ENCODE measurements at places on chromosomes 3 and 15.

DNA sequence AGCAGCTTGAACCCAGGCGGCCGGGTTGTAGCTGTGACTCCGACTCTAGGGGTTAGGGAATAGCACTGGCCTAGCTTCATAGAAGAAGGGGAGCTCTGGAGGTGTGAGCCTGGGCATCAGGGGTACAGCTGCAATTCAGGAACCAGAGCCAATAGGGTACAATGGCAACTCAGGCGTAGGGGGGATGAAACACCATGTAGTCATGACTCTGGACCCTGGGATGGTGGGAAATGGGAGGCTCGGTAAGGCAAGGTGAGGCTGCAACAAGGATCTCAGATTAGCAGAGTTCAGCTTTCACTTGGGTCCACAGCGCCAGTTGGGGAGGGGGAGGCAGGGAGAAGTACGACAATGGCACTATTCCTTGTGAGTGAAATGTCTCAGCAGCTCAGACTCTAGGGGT lies 210.2 kb upstream of the LYSMD4 start:
- no peak for DNase-seq

DNA sequence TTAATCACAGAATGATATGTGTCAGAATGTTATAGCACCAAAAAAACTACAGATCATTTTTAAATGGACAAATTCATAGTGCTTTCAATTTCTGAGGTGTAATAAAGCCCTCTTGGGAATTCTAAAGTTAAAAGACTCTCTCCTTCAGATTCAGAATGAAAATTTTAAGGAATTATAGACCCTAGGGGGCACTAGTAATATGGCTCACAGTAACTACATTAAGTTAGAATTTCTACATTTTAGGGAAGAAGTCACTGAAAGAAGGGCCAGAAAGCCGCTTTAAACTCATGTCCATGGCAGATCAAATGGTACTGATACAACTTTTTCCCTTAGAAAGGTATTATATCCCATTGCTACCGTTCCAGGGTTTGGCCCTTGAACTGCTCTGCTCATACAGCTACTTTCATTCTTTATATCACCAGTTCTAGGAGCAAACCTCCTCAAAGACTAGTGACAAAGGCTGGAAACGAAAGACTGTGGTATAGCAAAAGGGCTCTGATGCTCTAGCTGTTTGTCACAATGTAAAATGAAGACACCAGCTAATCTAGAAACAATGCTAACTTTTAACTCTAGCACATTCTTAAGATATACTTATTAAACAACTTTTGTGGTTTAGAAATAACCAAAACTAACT lies 18.1 kb downstream of the DAZL start:
- no peak for DNase-seq

- no peak for DNase-seq
Observed at GRCh38 chr3:60573494-60573893, 677.8 kb downstream of the FHIT start.

DNA sequence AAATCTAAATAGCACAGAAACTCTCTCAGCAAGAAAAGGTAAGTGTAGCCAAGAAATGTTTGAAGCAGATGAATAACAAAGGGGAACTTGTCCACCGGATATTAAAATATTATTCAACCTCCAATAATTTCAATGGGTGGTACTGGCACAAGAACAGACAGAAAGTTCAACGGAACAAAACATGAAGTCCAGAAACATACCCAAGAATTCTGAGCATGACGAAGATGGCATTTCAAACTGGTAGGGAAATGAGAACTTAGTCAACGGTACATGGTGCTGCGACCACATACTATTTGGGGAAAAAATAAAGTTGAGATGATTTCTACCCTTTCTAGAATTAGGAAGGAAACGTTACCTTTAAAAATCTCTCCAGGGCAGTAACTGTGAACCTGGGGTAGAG lies 5.5 kb downstream of the CHSY1 start:
- DNase-seq, result no peak

DNA sequence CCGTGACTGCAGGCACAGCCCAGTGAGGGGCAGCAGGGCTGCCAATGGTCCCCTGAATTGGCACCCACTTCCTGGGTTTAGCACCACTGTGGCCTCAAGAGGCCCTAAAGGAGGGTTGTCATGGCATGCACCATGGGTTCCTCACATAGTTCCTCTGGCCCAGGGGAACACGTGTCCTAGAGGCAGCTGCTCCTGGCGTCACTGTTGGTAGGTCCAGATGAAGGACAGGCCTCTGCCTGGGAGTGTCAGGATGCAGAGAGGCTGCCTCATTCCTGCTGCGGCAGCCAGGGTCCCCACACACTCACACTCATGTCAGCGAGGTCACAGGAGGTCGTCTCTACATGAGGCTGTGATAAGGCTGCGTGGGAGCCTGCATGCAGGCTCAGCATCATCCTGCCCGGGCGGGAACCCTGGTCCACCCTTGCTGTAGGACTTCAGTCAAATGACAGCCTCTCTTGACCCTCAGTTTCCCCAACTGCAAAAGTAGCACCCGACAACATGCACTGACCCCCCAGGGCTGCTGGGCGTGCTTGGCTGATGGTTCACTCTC lies 26.1 kb upstream of the SFMBT1 start:
- no peak for DNase-seq

- no peak for DNase-seq
Observed at GRCh38 chr3:445960-446359, 249.4 kb downstream of the CHL1 start.

DNA sequence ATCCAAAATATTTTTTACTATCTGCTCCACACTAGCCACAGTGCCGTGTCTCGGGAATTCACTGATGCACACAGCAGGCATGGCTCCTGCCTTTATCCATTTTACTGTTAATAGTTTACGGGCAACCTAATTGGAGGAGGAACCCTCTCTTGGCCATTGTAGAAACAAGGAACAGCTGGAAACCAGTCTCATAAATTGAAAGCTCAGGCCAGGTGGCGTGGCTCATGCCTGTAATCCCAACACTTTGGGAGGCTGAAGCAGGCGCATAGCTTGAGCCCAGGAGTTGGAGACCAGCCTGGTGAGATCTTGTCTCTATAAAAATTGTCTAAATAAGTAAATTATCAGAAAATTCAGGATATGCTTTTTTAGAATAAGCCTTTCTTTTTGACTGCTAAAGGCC lies 39.0 kb downstream of the IL5RA start:
- no peak for DNase-seq

DNA sequence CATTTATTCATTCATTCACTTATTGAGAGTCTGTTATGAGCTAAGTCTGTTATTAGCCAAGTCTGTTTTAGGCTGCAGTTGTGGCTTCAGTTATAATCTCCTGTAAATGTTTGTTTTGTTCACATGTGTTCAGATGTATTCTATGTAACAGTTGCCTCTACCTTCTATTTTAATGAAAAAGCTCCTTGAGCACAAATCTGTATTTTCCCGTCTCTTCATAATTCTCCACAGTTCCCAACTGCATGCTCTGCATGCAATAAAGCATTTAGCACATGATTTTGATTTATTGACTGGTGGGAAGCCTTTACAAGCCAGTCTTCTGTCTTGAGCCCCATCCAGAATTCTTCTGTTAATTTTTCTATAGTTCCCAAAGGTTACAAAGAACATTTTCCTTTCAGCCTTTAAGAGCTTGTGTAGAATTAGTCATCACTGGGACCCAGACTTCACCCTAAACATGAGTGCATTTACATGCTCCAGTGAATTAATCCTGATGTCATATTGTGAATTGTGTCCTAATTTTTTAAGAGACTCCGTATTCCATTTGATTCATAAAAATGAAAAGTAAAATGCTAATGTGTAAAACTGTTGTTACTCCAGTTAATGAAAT lies 122.3 kb upstream of the NR2E3 start:
- DNase-seq, result no peak

- peak; percentile 33 for DNase-seq
Observed at GRCh38 chr3:64685800-64686445, 1.9 kb downstream of the ADAMTS9 start.

DNA sequence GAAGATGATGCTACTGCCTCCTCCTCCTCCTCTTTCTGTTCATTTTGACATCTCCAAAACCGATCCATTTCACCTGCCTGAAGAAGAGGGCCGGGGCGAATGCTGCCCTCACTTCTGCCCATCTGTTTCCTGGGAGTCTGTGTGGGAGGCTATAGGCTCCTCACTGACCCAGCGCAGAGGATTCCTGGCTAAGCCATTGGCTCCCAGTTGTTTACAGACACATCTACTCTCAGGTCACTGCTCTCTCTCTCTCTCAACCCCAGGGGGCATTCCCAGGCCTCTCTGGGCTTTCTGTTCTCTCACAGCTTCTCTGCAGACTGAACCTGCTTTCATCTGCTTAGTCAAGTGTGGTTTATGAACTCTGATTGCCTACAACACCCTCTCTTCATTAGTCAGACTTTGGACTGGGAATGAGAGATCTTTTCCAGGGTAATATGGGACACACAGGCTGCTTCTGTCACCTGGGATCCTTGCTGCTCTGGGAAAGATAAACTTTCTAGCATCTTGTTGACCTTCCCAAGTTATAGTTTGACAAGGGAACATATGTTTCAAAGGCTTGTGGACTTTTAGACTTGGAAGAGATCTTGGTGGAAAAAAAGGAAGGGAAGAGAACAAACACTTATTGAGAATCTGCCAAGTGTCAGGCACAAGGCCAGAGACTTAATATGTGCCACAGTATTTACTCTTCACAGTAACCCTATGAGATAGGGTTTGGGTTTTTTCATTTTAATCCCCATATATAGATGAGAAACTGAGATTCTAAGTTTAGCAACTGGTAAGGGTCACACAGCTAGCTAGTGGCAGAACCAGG lies 30.2 kb upstream of the USP3 start:
- no peak for DNase-seq

DNA sequence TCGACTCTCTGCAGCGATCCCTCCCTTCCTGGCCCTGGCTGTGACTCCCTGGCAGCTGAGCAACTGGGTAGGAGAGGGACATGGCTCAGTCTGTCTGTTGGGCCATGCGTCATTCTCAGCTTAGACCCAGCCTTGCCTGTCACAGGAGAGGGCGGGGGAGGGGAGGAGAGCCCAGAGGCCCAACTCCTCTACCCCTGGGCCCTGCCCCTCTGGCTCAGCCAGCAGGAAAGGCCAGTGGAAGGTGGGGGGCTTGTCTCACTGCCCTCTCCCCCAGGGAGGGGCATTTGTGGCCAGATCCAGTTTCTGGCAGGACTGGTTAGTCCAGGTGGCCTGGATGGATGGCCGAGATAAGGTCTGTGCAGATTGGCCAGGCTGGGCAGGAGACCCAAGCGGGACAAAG lies 31.6 kb downstream of the DNAJB8 start:
- no peak for DNase-seq

DNA sequence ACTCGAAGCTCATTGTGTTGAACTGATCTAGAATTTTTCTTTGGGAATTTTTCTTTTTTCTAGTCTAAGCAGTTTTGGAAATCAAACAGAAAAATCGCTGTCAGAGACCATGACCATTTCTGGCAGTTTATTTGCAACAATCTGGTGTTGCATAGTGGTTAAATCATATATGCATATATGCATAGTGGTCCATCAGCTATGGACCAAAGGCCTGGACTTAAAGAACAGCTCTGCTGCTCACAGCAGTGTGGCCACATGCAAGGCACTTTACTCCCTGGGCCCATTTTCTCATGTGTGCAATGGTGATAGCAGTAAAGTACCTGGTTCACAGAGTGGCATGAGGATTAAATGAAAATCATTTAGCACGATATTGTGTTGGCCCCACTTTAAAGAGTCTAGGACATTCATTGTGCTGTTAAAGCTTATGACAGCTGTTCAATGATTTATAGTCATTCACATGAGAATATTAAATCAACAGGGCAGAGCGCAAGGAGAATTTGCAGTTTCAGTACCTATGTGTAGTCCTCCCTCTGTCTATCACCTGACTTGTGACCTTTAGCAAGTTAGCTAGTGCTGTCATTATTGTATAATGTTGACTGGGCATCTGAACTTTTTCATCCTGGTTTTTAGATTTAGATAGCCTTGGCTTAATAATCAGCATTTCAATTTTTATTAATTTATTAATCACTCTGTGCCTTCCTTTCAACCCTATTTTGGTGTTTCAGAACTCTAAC lies 46.4 kb downstream of the BLM start:
- no peak for DNase-seq

GRCh38 chr3:177538750-177539730 lies 341.8 kb upstream of the TBL1XR1 start:
- no peak for DNase-seq

DNA sequence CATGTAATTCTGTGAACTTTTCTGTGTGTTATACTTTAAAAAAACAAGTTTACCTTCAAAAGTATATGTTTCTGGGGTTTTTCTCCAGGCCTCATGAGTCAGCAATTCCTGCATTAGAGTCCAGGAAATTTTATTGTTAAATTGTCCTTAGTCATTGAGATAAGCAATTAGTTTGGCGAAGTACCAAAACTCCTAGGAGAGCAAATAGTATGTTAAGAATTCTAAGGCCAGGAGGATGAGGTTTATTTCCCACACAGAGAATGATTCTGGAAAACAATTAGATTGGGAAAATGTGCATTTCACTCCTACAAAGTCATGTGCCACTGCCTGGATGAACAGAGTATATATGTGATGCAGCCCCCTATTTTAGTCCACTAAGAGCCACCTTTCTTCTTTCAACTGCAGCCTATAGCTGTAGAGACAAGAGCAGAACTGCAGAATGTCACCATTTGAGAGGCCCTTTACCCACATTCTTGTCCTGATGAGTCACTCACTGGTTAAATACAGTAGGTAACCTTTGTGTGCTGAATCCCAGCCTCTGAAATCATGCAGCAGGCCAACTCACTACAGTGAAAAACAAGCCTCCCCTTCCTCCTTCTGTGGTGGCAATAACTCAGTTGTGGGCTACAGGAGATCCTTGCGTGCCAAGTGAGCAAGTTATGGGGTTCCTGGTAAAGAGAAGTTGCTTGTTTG lies 452.8 kb upstream of the THBS1 start:
- DNase-seq, result peak; percentile 81

GRCh38 chr15:59369597-59369996 lies 3.1 kb downstream of the MYO1E start:
- DNase-seq, result no peak

DNA sequence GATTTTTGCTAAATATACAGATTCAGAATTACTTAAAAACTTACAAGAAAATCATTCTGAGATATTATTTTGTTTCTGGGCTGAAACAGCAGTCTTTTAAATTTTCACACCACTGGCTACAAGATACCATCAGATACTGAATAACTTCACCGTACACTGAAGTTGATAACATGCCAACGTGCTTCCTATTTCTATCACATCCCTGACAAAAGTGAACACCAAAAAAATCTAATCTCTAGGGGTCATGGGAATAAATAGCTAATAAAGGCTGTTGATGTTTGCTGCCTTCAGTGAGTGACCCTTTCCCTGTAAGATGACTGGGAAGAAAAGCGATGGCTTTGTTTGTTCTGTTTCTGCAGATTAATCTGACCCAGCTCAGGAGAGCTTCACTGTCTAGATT lies 120.5 kb downstream of the DUT start:
- no peak for DNase-seq

GRCh38 chr3:129482721-129483120 lies 42.7 kb downstream of the IFT122 start:
- no peak for DNase-seq

- DNase-seq, result no peak
Observed at GRCh38 chr3:73789825-73790444, 165.2 kb upstream of the PDZRN3 start.

DNA sequence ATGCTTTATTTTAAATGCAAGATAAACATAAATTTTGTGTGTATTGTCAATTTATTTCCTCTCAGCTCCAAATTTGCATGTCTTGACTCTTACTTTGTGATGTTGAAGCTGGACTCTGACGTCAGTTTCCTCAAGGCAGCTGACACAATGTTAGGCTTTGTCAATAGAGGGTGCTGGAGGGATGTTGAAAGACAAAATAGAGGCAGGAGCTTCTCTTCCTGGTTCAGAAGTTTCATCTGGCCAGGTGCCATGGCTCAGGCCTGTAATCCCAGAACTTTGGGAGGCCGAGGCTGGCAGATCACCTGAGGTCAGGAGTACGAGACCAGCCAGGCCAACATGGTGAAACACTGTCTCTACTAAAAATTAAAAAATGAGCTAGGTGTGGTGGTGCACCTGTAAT lies 408.6 kb downstream of the GBE1 start:
- no peak for DNase-seq

Data from SW 1271 (cell line).